Cardiac fibroblast (primary cell): ENCODE measurements at places on chromosomes 16 and 17.

DNA sequence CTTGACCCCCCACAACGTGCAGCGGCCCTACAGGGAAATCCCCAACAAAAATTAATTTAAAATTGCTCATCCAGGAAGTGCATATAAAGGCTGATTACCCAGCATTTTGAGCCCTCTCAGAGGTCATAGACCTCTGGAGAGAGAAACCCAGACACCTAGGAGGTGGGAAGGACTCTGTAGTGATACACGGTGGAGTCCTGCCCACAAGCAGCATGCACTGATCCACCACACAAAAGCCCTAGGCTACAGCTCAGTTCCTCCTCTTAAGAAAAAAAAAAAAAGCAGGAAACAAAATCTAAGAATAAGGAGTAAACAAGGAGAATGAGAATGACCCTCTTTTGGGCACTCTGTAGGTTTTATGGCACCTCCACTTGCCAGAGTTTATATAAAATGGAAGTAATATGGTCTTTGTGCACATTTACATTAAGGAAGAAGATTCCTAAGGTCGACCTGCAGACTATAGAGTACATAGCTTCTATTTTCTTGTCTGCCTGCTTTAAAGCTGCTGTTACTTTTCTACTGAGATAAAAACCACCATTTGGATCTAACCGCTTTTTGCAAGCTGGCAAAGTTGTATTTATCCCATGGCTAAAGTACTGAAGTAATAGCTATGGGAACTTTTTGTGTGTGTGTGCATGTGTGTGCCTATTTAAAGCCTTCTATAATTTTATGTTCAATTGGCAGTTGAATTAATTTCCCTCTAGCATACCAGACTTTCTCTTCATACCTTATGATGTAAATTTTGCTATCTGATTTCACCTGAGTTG is 46.9 kb downstream of the ACSM1 start:
- DNase-seq: no peak

DNA sequence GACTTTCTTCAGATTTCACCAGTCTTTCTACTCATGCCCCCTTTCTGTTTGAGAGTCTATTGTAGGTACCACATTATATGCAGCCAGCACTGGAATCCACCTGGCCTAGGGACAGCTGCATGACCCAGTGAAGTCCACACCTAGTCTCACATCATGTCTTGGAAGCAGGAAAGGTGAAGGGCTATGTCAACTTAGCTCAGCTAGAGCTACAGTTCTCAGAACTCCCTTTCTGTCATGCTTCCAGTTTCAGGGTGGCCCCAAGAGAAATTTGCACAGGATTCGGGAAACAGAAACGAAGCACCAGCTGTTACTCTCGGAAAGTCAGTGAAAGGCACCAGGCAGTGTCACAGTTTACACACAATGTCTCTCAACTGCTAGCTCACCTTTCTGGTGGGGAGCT is 51.6 kb upstream of the NLRP1 start:
- DNase-seq: no peak

DNA sequence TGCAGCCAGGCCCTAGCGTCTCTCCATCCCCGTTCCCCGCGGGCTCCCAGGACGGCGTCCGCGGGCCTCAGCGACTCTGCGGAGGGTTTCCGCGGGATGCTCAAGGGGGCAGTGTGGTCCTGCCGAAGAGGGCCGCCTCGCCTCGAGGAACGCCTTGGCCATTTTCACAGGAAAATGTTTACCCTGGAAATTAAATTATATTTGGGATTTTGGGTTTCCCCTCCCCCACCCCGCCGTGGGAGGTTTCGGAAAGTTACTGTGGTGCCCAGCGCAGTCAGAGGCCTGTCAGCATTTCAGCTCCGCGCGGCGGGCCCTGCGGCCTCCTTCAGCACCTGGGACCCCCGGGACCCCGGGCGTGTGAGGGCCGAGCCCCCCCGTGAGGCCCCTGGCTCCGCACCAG is 94.5 kb downstream of the PCTP start:
- peak; percentile 33 for DNase-seq

- no peak for DNase-seq
Observed at GRCh38 chr16:53433930-53434376, 318 bp upstream of the RBL2 start.

GRCh38 chr17:28615260-28615940 is 1.4 kb upstream of the RSKR start:
- no peak for DNase-seq

DNA sequence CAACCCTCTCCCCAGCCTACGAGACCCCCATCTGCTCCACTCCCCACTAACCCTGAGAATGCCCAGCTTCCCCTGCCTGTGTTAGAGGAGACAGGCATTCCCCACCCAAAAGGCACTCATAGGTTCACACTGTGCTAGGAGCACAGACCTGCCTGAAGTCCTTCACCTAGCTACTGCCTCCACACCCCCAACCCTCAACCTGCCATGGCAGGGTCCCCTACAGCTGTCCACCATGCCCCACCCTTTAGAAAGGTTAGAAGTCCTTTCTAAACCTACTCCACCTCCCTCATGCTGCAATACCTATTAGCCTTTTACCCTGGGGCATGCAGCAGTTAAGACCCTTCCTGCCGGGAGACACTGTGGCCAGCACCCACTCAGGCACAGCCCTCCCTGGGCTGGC is 9.1 kb downstream of the SRCIN1 start:
- no peak for DNase-seq

GRCh38 chr16:11530171-11530940 is 56.4 kb downstream of the LITAF start:
- DNase-seq: no peak

- no peak for DNase-seq
Observed at GRCh38 chr17:71613996-71614395, 506.8 kb upstream of the SOX9 start.
